Epithelial cell of umbilical artery (primary cell): ENCODE measurements at places on chromosomes 5 and 9. TPM values are rescaled to one million over a fixed set of nuclear protein-coding genes. Genes with fewer than 3 reads are reported as not detected.

The ENHO gene
- not detected in 2 replicates for total RNA-seq

The SETD9 gene
- 10.4 and 17.0 TPM in 2 replicates for total RNA-seq

The NUTM2F gene
- not detected in 2 replicates for total RNA-seq

The DEPDC1B gene
- 14.3 and 17.3 TPM in 2 replicates for total RNA-seq

The PHF24 gene
- not detected in 2 replicates for total RNA-seq

The ZNF462 gene
- total RNA-seq = under 0.01 and 0.46 TPM in 2 replicates

The STK32A gene
- total RNA-seq = not detected in 2 replicates

The CEP120 gene
- total RNA-seq = 12.3 and 16.0 TPM in 2 replicates
